ENCODE measurements at places on chromosomes 2 and 18.

- DNase-seq: no peak
These were observed 120.3 kb downstream of the PIEZO2 start for GRCh38 chr18:11029021-11029420.

DNA sequence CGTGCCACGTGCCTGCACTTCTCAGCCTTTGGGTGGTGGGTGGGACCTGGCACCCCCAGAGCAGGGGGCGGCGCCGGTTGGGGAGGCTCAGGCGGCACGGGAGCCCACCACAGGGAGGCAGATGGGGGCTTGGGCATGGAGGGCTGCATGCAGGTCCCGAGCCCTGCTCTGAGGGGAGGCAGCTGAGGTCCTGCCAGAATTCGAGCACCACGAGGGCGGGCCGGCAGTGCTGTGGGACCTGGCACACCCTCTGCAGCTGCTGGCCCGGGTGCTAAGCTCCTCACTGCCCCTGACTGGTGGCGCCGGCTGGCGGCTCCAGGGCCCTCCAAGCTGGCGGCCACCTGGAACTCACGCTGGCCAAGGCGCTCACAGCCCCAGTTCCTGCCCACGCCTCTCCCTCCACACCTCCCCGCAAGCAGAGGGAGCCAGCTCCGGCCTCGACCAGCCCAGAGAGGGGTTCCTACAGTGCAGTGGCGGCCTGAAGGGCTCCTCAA, 1176.8 kb upstream of the GYPC start:
- no peak for DNase-seq

DNA sequence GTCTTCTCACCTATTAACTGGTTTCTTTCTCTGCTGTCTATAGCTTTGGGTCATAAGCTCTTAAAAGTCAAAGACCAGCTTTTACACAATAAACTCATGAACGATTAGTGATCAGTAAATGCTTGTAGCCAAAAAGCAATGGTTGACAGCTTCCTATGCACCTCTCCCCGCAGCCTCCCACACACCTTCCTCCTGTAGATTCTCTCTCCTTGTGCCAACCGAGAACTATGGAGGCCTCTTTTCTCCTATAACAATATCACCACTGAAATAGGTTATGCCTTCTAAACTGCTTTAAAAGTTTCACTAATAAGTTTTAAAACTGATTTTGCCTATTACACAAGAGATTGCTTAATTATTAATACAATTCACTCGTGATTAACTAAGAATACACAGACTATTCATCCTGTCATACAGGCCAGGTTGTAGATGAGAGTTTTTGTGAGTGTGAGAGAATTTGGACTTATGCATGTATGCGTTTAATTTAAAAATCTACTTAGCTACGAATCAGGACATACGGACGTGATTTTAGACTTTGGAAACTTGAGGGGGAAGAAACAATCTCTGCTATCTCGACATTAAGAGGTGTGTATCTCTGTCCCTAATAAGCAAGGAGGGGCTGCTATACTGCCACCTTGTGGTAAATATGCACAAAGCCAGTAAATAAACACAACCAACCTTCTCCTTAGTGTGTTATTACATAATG, 229.1 kb upstream of the RBBP8 start:
- DNase-seq: peak; percentile 66

DNA sequence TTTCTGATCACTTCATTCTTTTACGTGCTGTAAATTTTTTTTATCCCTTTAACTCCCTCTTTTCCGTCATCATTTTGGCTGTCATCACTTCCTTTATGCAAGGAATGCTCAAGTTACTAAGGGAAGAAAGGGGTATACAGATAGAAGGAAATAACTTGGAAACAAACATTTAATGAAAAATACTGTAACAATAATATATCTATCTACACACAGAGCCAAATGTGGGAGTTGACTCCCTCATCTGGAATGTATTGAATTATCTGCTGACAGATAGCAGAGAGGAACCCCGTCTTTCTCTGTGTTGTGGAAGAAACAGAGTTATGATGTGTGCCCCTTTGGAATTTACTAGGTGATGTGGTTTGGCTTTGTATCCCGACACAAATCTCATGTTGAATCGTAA, 182.5 kb upstream of the NXPH2 start:
- DNase-seq: no peak

DNA sequence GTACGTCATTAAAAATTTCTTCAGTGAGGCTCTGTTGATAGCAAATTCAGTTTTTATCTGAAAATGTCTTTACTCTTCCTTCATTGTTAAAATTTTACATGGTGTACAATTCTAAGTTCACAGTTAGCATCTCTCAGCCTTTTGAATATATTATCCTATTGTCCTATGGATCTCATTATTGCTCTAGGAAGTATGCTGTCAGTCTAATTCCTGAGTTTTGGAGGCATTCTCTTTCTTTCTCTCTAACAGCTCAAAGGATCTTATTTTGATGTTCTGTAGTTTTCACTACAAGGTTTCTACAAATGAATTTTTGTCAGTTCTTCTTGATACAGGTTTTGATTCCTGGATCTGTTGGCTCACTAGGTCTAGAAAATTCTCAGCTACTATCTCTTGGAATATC, 2.9 kb upstream of the ACMSD start:
- no peak for DNase-seq

DNA sequence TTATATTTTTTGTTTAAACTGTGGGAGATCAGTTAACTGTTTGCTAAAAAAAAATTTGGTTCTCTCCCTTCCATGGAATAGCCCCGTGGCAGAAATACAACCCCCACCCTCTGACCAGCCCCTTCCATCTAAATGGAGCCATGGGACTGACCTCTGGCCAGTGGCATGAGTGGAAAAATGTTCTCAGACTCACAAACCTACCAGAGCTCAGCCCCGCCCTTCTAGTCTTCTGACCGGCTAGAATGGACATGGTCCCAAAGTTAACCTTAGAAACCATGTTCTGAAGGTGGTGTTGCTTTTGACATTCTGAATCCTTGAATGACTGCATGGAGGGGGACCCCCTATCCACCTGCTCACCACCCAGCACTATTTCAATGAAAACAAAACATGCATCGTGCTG, 1.3 kb upstream of the CHRNA1 start:
- no peak for DNase-seq

- DNase-seq: peak; percentile 80
These were observed 33.9 kb downstream of the BMP10 start for GRCh38 chr2:68837164-68837860.

DNA sequence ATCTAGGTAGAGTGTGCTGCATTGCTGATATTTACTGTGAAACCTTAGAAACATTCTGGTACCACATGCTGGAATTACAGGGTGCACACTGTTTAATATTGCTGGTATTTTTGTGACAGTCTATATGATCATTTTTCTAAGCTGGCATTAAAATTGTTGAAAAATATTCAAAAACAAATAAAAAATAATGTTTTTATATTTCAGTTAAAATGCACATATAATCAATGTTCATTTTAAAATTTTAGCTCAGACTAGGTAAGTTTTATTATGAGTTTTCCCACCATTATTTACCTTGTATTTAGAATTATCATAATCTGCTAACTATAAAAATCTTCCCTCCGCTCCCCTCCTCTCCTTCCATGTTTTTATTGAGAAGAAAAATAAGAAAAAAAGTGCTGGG, 283.9 kb upstream of the EPC2 start:
- no peak for DNase-seq

Measured in neural progenitor cell (in vitro differentiated cells).